ENCODE measurements at places on chromosomes 3 and 15. TPM values are rescaled to one million over a fixed set of nuclear protein-coding genes. Genes with fewer than 3 reads are reported as not detected.
A peak's percentile ranks its signal among the peaks of the same experiment; 100 is the strongest.

C2CD4B gene
- 18.8 TPM for total RNA-seq

ATP2B2 gene
- total RNA-seq: not detected

MST1R gene
- total RNA-seq: 218 TPM

PATL2 gene
- total RNA-seq: 3.8 TPM

GRM7 gene
- not detected for total RNA-seq

DNA sequence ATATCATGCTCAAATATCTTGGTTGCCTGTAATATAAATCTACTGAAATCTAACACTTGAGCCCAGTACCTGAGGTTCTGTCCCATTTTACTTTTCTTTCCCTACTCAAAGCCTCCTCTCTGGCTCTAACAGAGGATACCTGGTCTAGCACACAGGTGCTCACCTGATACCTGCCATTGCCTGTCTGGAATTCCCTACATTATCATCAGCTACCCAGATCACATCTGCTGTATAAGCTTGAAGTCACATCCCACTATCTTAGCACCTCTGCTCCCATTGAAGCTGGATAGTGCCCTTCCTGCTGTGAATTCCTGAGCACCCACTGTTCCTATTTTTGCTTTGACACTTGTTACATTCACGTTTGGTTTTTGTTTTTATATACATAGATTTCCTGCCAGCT lies 30.5 kb downstream of the GYG1 start:
- no peak for DNase-seq

GRCh38 chr15:87805117-87805820 lies 451.3 kb downstream of the NTRK3 start:
- DNase-seq: no peak

DNA sequence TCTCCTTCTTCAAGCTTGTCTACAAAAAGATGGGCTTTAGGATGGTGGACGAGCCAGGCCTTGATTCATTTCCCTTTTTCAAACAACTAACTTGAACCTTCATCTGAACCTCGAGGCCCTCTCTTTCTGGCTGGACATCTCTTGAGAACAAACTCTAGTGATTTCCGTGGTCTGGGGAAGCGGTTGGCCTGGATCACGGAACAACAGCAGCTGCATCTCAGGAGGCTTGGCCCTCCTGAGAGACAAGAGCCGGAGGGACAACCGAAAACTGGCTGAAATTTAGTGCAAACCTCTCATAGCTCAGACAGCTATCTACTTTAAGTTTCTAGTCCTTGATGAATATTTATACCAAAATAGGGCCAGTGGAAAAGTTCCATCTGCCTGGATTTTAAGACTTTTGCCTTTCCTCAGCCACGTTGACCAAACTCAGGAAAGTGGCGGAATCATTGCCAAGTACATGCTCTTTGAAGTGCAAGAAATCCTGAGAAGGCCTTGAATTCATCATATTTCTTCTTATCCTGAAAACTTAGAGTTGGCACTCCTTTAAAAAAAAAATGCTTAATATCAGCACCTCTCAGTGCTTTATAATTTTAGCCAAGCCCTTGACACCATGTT lies 14.5 kb downstream of the LMCD1 start:
- no peak for DNase-seq

DNA sequence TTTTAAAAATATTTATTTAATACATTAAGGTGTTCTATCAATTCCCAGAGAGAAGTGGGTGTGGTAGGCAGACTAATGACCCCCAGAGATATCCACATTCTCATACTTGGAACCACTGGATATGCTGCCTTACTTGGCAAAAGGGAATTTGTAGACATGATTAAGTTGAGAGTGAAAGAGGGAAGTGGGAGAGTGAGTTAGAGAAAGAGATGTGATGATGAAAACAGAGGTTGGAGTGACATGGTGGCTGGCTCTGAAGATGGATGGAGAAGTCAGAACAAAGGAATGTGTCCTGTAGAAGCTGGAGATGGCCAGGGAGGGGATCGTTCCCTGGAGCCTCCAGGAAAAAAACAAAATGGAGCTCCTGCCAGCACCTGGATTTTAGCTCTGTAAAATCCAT lies 32.0 kb downstream of the TNFAIP8L3 start:
- DNase-seq: no peak

- no peak for DNase-seq
These were observed 14.9 kb downstream of the CCDC13 start for GRCh38 chr3:42758126-42758525.

DNA sequence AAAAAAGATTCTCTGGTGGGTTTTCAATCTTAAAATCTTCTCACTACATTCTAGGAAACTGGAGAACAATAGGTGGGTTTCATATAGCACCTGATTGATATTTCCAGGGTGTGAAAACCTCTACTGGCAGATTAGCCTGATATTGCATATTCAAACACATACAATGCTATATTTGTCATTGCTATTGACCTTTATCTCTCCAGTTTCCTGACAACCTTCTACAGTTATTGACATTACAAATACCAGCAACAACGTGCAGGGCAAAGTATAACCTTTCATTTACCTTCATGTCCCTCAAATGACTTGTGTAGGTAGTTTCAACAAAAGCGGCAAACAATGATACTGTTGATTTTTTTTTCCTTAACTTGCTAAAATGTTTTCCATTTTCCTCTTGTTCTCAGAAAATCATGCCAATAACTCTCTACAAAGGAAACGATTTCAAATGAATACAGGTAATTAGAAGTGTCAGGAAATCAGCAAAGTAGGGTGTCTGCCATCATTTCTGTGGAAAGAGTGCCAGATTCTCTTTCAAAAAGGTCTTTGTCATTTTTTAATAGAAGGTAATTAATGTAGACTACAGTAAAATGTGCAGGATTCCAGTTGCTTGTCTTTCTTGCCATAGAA lies 72.6 kb upstream of the CDIN1 start:
- peak; percentile 0 for DNase-seq

GRCh38 chr3:15845475-15845874 lies 47.7 kb upstream of the ANKRD28 start:
- no peak for DNase-seq

DNA sequence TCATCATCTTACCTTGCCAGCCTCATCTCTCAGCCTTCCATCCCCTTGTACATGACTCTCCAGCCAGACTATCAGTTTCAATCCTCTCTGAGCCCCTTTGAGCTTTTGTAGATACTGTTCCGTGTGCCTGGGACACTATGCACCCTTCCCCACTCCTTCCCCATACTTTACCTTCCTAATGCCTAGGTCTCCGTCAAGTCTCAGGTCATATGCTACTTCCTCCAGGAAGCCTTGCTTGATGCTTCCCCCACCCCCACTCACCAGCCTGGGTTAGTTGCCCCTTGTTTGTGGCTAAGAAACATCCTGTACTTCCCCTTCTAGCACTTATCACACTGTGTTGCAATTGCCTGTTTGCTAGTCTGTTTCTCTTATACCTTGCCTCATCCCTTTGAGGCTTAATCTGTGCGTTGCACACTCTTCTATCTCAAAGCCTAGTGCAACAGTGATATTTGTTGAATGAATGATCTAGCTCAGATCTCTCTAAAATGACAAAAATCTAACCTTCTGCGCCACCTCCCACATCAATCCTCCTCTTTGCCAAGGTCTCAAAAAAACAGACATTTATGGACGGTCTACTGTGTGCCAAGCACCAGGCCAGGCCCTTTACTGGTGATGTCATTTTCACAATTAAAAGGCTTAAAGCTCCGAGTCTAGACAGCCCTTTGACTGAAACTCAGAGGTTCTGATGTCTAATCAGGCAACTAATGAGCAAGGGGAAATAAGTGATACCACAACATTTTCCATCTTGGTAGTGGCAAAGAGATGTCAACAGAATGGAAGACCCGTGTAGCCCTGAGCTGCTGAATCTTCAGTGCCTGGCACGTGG lies 6.5 kb upstream of the USP3 start:
- DNase-seq: no peak

DNA sequence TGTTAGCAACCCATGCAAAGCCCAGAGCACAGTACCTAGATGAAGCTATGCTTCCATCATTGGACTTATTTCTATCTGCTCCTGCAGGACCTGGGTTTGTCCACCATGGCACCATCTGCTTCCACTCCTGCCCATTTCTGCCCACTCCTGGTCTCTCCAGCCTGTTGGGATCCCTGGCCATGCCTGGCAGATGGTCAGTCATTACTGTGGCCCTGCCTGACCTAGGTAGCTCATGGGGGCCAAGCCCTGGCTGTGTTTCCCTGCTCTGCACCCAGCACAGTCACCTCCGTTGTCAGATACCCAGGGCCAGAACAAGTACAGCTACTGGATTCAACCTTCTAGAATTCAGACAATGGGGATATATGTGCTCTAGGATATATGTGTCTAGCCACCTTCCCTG lies 185.8 kb upstream of the TLE3 start:
- no peak for DNase-seq

Measured in Calu3 (cell line).